ENCODE measurements at places on chromosomes 7 and 10.
A peak's percentile ranks its signal among the peaks of the same experiment; 100 is the strongest.

DNA sequence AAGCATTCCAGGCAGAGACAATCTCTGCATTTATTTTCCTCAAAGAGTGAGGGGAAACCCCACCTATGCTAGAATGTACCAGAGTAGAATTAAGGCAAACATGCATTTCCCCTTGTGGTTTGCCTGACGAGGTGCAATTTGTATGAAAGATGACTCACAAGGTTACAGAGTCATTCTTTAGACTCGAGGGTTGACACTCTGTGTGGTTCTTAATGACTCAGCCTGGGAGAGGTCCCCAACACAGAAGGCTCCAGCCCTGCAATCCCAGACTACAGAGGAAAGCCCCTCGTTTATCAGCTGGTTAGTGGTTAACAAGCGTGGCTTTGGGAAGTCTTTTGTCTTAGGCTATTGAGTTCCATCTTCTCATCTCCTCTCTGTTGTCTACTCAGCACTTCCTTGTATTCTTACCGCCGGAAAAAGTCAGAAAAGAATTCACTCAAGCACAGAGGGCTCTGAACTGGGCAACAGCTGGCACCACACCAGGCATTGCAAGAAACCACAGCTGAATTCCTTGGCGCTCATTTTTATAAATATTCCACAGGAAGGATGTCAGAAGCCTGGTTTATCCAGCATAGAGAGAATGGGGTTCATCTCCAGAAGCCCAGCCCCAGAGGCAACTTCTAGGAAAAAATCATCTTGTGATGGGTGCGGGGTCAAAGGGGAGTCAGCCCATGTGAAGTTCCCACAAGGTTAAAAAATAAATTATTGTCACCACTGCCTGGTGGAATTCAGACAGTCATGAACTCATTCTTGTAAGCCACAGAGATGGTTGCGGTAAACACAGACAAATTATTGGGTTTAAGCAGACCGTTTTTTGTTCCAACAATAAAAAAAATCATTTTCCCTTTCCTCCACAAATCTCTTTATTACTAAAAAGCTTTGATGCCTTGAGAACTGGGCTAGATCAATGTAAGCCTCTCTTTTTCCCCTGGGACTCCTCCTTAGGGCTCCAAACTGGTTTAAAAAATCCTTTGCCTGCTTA, 24.5 kb upstream of the SVIL start:
- peak; percentile 97 for DNase-seq

DNA sequence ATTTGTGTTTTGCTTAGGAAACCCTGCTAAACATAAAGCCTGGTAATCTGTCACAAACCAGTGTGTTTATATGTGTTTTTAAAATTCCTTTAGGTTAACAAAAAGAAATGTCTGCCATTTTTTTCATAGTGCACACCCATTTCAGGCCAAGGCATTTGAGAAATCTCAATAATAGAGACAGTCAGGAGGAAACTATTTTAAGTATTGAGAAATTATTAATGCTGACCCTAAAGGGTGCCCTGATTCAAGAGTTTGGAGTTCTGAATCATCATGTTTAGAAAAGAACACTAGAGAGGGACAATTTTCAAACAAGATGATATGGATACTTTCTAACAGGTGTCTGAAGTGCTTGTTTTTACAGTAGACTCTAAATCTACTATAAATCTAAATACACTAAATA, 28.7 kb downstream of the MALRD1 start:
- no peak for DNase-seq

DNA sequence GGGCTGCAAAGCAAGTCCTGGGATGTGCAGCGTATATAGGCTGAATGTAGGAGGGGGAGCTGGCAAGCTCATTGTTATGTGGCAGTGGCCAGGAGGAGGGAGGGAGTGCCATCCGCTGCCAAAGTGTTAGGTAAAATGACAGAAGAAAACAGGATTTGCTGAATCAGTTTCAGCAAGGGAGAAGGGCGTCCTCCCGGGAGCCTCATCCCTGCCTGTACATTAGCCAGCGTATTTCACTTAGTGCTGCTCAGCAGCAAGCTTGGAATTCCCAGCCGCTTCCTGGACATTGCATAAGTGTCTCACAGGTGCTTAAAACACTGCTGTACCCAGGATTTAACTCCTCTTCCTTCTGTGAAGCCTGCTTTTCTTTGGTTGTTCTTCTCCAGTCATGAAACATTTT, 2.5 kb downstream of the NIPSNAP2 start:
- DNase-seq: no peak

DNA sequence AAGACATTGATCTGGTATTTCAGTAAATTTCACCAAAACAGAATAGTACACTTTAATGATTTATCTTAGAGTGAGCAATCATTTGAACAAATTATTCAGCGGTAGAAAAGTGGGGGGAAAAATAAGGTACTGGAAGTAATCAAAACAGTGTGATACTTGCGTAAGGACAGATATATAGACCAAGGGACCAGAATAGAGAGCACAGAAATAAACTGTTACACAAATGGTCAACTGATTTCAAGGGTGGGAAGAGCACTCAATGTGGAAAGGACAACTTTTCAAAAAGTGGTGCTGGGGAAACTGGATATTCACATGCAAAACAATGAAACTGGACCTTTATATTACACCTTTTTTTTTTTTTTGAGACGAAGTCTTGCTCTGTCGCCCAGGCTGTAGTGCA, 119.9 kb downstream of the NRBF2 start:
- no peak for DNase-seq

DNA sequence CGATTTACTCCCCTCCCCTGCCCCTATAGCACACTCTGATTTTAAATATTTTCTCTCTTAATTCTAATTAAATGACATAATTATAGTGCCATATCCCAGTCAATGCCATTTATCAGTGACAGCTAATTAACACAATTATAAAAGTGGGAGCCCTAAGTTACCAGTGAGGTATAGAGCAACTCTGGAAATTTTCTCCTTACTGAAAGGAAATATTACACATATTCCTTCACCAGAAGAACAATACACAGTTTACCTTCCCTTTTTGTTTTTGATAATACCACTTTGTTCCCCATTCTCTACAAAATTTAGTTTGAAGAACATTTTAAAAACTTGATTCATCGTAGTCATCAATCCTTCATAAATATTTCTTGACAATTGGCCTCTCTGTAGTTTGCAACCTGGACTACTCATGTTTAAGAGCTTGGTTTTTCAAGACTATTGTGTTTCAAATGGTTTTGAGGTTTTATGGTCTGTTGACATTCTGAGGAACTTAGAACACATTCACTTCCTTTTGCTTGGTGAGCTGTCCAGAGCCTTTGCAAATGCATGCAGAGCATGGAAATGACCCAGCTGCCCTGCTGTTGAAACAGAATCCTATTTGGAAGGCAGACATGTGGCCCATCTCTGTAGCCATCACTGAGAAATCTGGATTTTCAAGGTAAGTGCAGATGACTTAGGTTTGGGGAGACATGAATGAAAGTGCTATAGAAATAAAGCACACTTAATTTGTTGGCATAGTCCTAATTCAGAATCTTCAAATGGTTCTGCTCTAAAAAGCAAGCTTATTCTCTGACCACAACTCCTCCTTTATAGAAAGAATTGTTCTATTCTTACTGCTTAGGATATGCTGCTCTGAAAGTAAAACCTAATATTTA, at the start of gene GPR141:
Gene GPR141, plus strand, starts transcription at position 521 of the 875 bp plus-strand sequence. CDS start 56,628 bp downstream, outside the sequence.
- no peak for DNase-seq

GRCh38 chr10:20634839-20635238, 262.3 kb downstream of the NEBL start:
- DNase-seq: no peak
